ENCODE measurements at places on chromosomes 6 and 20. TPM values are rescaled to one million over a fixed set of nuclear protein-coding genes. Genes with fewer than 3 reads are reported as not detected.

- no peak for DNase-seq
These were observed 32.9 kb upstream of the ZNF217 start for GRCh38 chr20:53626584-53626983.

GRCh38 chr6:161074496-161075121 lies 83.0 kb downstream of the MAP3K4 start:
- DNase-seq: no peak

GRCh38 chr6:75556240-75556639 lies 45.4 kb upstream of the SENP6 start:
- DNase-seq: no peak

DNA sequence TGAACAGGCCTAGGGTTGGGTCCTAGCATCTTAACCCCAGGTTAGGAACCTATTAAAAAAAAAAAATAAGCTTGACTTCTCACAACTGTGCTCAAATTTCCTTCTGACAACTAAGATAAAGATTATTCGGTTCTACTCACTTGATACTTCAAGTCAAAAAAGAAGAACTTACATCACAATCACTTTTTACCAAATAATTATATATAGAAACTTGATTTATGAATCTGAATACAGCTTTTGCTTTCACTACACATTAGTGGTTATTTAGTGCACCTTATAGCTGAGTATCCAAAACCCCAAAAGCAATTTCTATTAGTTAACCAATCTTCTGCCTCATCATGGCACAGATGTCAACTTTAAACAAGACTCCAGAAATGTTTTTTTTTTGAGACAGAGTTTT lies 119.0 kb upstream of the DST start:
- no peak for DNase-seq

GRCh38 chr6:48961781-48962415 lies 501.2 kb downstream of the MMUT start:
- DNase-seq: no peak

DNA sequence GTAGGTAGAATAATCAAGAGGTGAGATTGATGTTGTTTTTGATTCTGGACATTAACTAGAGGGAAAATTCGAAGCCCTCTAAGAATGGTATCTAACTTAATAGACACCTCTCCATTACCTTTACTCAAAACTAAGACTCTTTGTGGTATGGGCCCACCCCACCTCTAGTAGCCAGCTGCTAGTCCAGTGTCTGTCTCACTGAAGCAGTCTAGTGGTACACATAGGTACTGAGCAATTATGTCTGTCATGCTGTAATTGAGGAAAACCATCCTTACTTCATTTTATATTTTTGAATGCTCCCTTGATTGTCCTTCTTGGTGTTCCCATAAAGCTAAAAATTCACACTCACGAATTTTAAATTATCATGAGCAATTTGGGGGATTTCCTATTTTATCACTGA lies 290.7 kb downstream of the ARHGAP18 start:
- DNase-seq: no peak

GRCh38 chr6:65814071-65814470 lies 107.0 kb upstream of the EYS start:
- DNase-seq: no peak

DNA sequence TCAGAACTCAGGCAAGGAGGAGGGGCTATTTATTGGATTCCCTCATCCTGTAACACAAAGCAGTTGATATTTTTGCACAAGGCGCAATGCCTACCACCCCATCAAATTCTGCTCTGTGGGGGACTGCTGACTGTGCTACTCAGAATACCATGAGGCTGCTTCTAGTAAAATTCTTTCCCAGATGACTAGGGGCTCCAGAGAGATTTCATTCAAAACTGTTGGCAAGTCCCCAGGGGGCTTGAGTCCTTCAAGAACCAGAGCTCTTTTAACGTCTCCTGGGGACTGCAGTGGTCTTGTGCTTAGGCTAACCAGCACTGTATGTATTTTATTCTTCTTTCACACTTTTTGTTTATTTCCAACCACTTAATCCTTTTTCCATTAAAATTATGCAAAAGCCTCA lies 365.9 kb upstream of the AGPAT4 start:
- no peak for DNase-seq

DNA sequence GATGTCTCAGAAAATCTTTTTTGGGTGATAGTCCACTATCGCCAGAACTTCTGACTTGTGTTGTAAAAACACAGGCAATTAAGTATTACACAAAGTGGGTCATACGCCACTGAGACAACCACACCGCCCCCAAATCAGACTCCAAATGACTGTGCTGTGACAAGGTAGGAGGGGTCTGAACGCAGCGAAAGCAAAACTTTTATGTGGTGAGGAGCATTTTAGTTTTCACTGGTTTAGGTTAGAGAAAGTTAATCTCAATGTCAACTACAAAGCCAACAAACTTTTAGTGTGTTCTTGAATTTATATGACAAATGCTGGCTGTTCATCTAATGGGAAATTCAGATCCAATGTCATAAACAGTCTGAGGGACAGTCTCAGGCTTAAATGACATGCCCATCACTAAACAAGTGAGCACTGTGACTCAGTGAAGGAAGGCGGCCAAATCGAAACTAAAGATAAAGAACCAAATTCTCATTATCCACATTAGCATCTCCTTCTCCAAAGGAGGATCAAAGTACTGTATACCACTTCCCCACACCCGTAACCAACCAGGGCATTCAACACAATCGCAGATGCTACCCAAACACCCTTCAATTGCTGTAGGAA lies 186.7 kb downstream of the GJA10 start:
- DNase-seq: no peak

DNA sequence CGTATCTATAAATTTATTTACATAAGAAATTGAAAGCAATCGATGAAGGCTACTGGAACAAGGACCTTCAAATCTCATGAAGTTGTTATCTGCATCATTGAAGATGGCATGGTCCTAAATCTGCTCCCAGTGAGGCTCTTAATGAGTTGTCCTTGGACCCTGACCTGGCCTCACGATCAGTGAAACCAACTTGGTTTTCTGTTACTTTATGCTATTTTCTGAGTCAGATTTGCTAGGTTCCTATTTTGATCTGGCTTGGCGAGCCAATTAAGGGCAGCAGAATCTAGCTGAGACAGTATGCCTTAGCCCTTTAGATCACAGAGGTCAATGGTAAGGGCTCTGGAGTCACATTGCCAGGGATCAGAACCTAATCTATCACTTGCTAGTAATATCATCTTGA lies 30.1 kb upstream of the NOX3 start:
- no peak for DNase-seq

GRCh38 chr6:155638200-155638599 lies 182.6 kb upstream of the NOX3 start:
- no peak for DNase-seq

GRCh38 chr20:46056027-46056833 lies 27.2 kb downstream of the SLC12A5 start:
- DNase-seq: no peak

Gene ABCC10
- 24.0 TPM for total RNA-seq

Gene FRK
- total RNA-seq: 2.5 TPM

Gene PBOV1
- total RNA-seq: not detected

Gene CCN5
- not detected for total RNA-seq
